Stimulated activated CD4-positive, alpha-beta T cell treated with anti-CD3 and anti-CD28 coated beads, Interleukin-1b, Interleukin-23, amount 100 ng/mL, for 4 hours (primary cell): ENCODE measurements at places on chromosomes 13 and 19.

- no peak for DNase-seq
These were observed 136.0 kb downstream of the DCLK1 start for GRCh38 chr13:35995136-35995535.

DNA sequence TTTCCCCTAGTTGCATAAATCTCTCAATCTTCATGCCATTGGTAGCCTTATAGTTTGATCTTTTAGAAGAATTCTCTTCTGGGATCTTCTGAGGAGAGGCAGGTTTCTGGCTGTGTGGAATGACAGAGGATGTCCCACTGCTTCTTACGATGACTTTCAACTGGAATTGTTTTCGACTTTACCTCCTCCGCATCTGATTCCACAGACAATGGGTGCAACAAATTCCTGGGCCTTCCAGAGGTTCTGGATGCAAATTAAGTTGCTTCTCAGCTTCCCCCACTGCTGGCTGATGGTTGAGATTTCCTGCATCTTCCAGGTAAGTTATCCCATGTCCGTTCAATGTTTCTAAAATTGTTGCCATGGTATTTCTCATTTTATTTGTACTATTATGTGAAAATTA, 142.3 kb upstream of the TSC22D1 start:
- DNase-seq, result no peak

- DNase-seq, result no peak
These were observed 812 bp downstream of the DPY19L3 start for GRCh38 chr19:32406161-32407003.

GRCh38 chr19:19315444-19315843, 4.9 kb downstream of the SUGP1 start:
- no peak for DNase-seq

- no peak for DNase-seq
These were observed 26.4 kb downstream of the DNM2 start for GRCh38 chr19:10744253-10744798.

DNA sequence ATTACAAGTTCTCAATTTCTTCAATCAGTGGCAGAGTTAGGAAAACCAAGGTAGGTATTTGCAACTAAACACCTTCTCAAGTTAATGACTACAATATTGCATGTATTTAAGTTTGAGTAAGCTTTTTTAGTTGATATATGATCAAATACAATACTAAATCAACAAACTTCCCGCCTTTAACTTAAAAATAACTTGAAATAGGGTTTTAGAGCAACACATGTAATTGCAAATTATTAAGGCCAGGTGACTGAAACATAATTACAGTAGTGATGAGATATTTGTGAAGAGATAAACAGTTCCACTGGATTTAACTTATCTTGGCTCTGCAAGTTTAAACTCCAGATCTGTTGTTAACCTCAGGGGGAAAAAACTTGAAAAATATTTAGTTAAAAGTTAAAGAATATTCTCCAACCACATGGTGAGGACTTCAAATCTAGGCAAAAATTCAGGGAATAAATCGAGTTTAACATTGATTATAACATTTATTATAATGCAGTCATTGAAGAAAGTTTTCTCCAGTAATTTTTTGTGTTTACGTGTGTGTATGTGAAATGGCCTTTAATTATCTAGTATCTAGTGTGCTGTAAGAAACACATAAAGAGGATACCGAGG, 3.6 kb downstream of the DACH1 start:
- no peak for DNase-seq

- no peak for DNase-seq
These were observed 115.5 kb downstream of the LACC1 start for GRCh38 chr13:43994999-43995859.

GRCh38 chr19:32717496-32717895, 2.1 kb upstream of the TDRD12 start:
- DNase-seq, result no peak

DNA sequence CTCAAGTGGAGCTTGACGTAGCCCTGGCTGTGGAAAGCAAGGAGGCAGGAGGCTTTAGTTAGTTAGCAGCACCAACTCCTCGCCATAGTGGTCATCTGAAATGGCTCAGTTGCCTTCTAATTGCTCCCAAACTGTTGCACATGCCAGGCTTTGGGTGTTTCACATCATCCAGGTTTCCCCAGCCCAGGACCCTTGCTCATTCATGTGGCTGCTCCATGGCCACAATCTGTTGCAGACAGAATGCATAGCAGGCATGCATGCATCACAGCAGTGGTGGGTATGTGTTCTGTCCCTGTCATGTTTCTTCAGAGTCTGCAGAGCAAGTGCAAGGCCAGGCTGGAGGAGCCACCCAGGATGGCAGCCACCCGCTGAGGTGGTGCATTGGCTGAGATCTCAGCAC, 407.6 kb downstream of the TSHZ3 start:
- DNase-seq, result no peak

DNA sequence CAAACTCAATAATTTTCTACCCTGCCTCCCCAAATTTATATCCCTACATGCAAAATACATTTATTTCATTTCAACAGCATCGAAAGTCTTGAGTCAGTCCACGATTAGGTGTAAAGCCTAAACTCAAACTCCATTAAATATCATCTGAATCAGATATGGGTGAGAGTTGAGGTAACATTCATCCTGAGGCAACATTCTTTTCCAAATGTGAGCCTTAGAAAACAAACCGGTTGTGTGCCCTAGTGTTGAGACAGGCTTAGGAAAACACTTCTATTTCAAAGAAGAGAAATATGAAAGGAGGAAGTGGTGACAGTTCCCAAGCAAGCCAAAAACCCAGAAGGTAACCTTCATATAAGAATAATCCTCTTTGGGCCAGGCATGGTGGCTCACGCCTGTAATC, 12.1 kb upstream of the ZNF441 start:
- no peak for DNase-seq

DNA sequence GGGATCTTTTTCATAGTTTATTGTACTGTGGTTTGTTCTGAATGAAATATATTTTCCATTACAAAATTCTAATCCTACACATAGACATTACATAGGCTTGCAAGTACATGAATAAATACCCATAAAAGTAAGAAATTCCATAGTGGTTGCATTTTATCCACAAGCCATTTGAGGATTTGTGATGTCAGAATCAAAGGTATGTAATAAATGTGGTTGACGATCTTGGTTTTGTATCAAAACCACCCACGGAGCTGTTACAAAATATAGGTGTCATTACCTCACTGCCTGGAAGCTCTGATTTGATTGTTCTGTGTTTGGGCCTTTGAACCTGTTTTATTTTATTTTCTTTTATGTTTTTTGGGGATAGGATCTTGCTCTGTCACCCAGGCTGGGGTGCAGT, 125.1 kb downstream of the NALCN start:
- no peak for DNase-seq

DNA sequence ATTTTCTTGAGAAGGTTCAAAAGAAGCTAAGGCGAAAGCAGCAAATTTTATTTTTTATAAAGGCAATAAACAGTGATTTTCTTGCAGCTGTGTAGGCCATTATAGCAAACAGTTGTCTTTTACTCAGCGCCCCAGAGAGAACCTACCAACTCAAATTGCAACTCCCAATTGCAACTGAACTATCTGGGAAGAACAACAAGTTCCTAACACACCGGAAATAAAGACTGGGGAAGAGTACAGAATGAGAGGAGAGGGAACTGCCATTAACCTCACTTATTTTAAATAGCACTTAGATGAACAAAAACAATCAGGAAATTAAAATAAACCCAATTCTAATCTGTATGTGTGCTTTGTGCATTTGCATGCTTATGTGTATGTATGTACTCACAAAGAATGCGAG, 171.1 kb downstream of the KCTD12 start:
- no peak for DNase-seq

GRCh38 chr19:7596211-7596937, 711 bp downstream of the CAMSAP3 start:
- no peak for DNase-seq

DNA sequence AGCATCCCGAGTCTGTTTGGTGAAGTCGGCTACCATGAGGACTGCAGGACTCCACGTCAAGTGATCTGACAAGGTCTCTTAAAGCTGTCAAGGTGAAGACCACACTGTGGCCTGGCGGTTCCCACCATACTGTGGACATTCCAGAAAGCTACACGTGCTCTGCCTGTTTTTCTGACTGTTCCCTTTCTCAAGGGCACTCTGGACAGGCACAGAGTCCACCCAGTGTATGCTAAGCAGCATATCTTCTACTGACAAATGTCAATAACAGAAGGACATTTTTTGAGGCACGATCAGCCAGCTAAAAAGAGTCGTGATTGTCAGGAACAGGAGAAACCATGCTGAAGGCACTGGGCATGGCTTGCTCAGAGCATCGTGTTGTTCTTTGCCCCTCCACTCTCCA, 12.8 kb upstream of the WASF3 start:
- DNase-seq, result no peak

- DNase-seq, result no peak
These were observed 42.9 kb upstream of the PCDH9 start for GRCh38 chr13:67273001-67273400.

DNA sequence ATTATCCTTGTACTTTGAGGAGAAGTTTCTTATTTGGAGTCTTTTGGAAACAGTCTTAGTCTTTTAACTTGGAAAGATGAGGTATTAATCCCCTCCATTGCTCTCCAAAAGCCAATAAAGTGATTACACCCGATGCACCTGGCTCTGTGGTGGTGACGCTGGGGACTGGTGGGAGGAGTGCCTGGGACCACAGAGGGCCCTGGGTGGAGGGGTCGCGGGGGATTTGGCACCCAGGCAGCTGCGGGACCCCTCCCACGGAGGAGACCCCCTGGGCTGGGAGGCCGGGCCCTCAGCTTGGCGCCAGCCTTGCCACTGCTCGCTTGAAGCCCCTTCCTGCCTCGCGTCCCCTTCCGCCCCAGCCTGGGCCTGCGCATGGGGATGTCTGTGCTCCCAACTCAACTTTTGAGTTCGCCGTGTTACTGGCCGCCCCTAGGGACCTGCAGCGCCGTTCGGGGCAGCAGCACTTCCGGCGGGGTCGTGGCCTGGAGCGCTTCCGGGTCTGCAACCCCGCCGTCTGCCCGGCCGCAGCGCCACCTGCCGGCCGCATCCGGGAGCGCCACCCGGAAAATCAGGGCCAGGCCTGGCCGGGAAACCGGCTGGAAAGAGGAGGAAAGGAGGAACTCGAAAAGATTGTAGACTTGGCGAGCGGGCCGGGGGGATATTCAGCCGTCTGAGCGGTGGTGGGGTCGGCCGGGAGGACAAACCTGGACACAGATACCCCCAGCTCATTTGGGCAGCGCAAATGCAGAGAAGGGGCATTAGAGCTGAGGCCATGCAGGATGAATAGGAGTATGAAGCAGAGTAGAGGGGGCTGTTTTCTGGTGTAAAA, 8.4 kb downstream of the PEAK3 start:
- peak; percentile 68 for DNase-seq

- DNase-seq, result no peak
These were observed 24.6 kb downstream of the LMO7 start for GRCh38 chr13:75660694-75661093.

GRCh38 chr13:55577082-55577846, 1563.5 kb upstream of the PRR20A start:
- DNase-seq, result no peak

GRCh38 chr19:28730791-28731512, 482.0 kb downstream of the UQCRFS1 start:
- no peak for DNase-seq

- no peak for DNase-seq
These were observed 201.3 kb downstream of the POU4F1 start for GRCh38 chr13:78401873-78402707.

- DNase-seq, result no peak
These were observed 24.4 kb downstream of the SLC25A15 start for GRCh38 chr13:40813667-40814454.

DNA sequence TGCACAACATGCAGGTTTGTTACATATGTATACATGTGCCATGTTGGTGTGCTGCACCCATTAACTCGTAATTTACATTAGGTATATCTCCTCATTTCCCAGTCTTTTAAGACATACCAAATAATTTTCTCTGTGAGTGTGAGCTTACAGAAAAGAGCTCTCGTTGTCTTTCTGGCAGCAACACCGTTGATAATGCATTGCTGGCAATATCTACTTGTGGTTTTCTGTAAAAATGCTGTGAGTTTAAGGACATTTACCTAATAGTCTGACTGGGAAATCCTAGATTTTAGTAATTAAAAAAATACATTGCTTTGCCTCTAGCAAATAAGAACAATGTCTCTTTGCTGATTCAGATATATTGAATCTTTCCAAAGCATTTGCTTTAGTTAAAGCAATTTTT, 8.4 kb downstream of the IGFL3 start:
- no peak for DNase-seq

DNA sequence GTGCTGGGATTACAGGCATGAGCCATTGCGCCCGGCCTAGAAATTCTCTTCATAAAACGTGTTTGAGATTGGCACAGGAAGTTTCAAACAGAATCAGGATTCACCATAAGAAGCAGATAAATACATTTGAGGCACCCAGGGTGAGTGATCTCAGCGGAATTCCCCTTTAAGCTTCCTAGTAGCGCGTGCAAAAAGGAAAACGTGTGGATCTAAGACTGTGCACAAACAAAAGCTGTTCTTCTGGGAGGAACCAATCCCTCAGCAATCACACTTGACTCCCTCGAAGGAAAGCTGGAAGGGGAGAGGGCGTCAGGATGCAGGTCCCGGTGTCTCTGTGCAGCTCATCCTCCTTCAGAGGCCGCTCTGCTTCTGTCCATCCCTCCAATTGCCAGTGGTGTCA, 15.5 kb downstream of the MCF2L start:
- no peak for DNase-seq

DNA sequence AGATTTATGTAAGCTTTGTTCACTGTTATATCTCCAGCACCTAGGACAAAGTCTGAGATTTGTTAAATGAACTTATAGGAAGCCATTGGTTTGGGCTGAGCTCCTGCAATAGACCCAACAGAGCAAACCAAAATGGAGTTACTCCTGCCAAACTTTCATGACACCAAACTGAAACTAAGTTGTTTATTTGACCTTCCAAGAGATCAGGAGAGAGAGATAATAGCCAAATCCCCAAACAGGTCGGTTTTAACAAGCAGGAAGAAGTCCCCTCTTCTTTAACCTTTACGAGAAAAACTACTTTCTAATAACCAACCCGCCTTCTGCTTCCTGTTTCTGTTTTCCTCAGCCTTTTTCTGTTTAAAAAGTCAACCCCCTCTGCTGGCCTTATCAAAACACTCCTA, 54.9 kb upstream of the ATP12A start:
- DNase-seq, result no peak

DNA sequence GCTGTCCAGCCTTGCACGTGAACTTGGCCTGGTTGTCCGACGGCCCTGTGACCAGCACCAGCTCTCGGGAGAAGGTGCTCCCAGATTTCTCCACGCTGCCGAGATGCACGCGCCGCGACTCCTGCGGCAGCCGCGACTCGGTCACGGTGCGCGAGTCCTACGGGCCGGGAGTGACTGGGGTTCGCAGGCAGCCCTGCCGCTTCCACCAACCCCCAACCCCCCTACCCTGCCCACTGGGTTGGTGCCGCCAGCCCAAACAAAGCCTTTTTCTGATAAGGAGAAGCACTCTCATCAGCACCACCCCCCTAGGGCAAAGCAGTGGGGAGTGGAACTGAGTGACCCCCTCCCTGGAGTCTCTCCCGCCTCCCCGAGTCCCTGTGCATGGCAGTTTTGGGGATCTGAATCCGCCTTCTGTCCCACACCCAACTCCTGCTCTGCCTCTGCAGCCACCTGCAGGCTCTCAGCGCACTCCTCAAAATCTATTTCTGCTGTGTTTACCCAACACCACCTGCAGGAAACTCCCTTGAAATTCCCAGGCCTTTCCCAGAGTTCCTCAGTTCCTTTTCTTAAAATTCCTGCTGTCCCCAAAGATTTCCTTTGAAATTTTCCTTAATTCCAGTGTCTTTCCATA, 6.2 kb downstream of the NPHS1 start:
- DNase-seq, result no peak

GRCh38 chr19:400976-401865, 7.7 kb downstream of the C2CD4C start:
- DNase-seq, result no peak
